ENCODE measurements at places on chromosomes 3 and 15.
A peak's percentile ranks its signal among the peaks of the same experiment; 100 is the strongest.

- no peak for DNase-seq
Observed at GRCh38 chr3:75395580-75396315, 268.4 kb upstream of the FRG2C start.

GRCh38 chr15:72599855-72600464 is 54.5 kb upstream of the GOLGA6B start:
- DNase-seq: peak; percentile 66

GRCh38 chr3:73511571-73512525 is 112.9 kb downstream of the PDZRN3 start:
- DNase-seq: no peak

GRCh38 chr3:69776289-69776688 is 37.0 kb downstream of the MITF start:
- DNase-seq: no peak

DNA sequence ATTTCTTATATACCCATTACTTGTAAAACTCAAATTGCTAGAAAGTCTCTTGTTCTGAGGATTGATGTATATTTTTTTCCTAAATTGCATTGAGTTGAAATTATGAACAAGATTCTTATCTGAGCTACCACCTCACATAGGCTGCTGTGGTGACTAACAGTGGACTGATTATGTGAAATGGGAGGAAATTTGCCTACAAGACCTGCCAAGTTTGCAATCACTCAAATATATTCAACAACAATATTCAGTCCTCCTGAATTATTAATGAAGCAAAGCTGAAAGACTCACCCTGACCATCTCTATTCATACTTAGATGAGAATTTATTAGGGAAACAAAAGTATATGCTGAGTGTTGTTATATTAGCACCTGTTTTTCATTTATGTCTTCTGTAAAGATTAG is 412.6 kb upstream of the SEMA6D start:
- no peak for DNase-seq

DNA sequence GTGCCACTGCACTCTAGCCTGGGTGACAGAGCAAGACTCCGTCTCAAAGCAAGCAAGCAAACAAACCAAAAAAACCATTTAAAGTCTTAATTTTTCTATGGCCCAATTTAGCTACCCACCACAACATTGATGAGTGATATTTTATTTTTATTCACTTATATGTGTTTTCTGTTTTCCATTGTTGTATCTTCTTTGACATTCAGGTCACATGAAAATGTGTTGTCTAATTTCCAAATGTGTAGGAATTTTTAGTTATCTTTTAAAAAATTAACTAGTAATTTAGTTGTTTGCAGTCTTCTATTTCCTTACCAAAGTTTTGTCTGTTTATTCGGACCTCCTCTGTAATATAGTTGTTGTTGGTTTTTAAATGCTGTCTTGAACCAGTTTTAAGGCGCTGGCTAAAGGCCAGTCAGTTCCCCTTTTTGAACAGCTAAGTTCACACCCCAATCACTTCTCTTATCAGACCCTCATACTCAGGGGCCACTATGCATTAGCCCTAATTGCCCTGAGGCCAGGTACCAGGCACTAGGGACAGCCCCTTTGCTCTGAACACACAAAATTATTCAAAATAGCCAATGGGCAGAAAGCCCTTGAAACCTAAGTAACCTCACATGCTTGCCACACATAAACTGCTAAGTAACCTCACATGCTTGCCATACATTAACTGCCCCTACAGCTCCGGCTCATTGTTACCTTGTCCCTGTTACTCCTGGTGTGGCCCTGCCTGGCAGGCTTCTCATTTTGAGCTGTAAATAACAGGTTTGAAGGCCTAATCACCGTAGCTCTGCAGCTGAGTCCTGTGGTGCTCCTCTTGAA is 4.3 kb upstream of the CCR4 start:
- DNase-seq: no peak

GRCh38 chr15:93060336-93061248 is 28.4 kb downstream of the RGMA start:
- DNase-seq: no peak

- DNase-seq: peak; percentile 76
Observed at GRCh38 chr15:40894681-40895448, 615 bp downstream of the VPS18 start.

GRCh38 chr3:31529421-31529820 is 3.3 kb upstream of the STT3B start:
- no peak for DNase-seq

GRCh38 chr15:33852570-33852969 is 115.7 kb upstream of the CHRM5 start:
- peak; percentile 81 for DNase-seq

GRCh38 chr15:98625614-98626013 is 22.7 kb upstream of the IGF1R start:
- DNase-seq: no peak

DNA sequence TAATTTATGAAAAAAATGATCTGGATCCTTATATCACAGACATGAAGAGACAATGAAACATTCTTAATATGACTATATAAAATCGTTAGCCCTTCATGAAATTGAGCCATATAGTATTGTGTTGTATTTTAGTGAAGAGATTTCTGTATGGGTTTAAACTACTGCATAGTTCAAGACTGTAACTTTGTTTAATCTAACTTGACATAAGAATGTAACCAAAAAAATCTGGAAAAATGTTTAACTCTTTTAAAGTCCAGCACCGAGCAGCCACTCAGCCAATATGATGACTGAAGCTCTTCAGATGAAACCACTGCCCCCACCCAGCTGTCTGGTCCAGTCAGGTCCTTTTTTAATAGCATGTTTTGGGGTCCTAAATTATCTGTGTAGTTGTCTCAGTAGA is 4.9 kb downstream of the NANOGP8 start:
- peak; percentile 49 for DNase-seq

- peak; percentile 53 for DNase-seq
Observed at GRCh38 chr3:13461169-13462124, 18.7 kb upstream of the HDAC11 start.

DNA sequence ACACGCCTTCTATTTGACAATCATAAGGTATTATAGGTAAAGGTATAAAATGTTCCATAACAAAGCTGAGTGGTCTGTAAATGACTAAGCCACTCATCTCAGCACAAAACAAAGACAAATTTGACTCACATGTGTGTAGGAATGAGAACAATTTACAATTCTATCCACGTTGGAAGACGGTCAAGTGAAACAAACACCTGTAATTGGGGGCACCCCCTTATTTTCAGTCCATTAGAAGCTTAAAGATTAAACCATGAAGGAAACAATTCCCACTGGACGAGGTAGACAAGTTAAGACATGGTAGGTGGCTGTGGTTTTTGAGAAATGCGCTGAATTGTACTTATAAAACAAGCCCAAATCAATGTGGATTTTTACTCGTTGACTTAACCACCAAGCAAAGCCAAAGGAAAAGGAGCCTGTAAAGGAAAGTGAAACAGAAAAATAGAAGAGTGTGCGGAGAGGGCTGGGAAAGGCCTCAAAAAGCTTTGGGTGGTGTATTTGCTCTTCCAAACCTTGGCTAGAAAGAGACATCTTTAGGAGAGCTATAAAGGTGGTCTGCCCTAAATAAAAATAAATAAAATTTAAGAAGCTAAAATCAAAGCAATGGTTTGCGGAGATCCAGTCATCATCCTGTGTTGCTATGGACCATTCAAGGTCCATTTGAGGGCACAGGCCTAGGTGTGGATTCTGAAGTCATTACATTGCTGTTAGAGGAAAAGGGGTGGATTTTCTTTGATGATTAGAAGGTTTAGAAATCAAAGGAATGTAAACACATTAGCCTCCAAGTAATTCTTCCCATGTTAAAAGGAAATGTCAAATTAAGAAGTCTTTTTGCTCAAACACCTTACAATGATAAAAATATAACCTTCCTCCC is 135.0 kb downstream of the TFG start:
- DNase-seq: peak; percentile 13

DNA sequence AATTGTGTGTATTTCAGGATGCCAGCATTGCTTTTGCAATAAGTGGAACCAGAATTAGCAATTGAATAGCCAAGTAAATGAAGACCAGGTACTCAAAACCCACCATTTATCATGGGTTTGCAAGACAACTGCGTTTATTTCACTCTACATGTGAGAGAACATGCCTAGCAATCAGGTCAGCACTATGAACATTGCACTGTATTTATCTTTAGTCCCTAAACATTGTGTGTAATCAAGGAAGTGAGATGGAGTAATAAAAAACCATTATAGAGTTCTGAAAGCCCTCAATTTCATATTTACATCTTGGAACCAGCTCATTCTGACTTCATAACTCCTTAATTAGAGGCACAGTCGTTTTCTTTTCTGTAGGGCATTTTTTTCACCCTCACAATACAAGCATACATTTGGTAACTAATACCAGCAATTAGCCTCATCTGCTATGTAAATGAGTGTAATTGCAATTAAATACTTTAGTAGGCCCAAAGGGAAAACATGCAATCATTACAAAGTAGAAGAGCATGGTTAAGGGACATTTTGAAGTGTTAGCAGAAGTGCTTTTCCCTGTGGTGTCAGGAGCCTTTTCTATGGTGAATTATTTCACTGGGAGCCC is 153.1 kb upstream of the DPH6 start:
- no peak for DNase-seq

DNA sequence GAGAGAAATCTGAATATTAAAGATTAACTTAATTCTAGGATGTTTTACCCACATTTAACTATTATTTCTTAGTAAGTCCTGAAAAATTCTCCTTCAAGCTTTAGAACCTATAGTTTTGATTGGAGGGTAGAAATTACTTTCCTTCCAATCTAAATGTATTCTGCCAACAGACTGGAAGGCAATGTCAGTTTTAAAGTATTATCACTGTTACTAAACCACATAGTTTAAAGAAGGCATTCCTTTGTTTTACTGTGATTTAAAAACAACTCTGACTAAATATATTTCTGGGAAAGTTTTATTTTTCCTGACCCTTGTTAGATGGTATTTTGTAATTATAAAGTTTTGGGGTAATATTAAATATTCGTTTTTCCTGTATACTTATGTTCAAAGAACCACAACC is 382.5 kb downstream of the TBC1D5 start:
- peak; percentile 32 for DNase-seq

DNA sequence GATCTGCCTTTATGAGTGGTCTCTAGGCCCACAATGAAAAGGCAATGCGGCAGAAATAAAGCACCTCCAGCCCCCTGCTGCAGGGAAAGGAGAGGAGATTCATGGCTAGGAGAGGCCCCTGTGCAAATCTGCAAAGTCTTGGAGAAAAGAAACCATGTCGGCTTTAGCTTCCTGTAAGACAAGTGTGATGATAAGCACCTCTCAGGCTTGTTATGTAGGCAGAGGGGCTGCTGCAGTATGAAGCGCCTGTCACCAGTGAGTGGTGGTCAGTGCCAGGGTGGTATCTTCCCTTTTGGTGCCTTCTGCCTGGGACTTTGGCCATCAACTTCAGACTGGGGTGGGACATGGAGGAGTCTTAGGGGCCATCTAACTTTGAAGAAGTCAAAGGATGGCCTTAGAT is 59.2 kb upstream of the ARHGEF3 start:
- DNase-seq: no peak

DNA sequence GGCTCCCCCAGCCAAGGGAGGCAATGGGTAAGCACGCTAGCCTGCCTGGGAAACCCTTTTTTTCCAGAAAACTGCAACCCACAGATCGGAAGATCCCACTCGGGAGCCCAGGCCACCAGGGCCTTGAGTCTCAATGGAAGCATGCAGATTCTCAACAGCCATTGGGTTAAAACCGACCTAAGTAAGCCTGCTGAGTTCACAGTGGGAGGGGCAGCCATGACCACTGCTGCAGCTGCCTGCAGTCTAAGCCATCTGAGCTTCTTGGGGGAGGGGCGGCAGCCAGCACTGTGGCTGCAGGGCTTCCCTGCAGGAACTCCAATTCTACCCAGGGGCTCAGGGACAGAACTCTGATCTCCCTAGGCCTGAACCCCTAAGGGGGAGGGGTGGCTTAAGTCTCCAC is 82.0 kb downstream of the DPPA2 start:
- DNase-seq: no peak

DNA sequence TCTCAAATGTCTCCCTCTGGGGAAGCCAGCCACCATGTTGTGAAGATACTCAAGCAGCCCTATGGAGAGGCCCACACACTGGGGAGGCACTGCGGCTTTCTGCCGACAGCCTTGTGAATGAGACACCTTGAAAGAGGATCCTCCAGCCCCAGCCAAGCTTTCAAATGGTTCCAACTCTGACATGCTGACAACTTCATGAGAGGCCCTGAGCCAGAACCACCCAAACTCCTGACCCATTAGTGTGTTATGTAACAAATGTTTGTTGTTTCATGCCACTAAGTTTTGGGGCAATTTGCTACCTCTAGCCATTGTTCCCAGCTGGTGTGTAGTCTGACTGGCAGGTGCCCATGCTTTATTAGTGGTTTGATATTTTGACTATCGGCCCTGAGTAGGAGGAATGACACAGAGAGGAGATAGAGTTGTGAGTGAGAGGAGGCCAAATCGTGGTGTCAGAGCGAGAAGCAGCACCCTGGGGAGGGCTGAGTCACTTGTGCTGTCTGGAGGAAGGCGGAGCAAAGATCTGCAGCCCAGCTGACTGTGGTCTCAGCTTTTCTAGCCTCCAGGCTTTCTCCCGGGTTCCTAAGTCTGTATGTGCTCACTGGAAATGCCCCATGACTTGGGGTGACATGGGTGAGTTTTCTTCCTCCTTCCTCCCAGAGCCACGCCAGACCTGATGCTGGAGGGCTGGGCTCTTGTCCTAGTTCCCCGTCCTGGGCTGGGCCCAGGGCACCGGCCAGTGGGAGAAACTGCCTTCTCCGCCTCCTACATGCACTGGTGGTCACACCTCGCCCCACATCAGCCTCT is 56.7 kb upstream of the BLM start:
- DNase-seq: peak; percentile 96

DNA sequence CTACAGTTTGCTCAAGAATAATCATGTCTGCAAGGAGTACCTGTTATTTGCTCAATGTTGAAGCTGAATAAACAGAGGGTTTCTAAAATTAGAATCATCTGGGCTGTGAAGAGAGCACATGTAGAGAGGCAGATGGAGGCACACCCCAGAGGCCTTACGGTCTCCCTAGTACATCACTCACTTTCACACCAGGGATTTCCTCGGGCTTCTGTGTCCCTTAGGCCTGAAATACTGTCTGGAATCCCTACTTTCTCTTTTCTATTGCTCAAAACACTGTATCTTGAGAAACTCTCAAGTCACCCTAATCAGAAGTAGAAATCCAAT is 473.7 kb upstream of the ROBO2 start:
- DNase-seq: no peak

DNA sequence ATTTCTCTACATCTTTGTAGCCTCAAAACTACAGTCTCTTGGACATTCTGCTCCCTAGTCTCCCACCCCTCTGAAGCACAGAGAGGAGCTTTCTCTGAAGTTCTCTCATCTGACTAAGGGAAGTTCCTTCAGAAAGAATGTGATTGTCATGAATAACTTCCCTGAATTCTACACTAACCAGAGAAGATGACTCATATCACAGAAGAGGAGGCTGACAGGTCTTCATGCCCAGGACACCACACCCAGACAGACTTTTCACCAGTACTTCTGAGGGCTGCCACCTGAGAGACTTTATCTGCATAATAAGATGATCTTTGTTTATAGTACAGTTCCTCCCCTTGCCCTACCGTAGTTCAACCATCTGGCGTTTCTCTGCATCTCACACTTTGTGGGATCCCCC is 52.8 kb downstream of the CDIN1 start:
- peak; percentile 80 for DNase-seq
